Gastrocnemius medialis (tissue), 4 donors: ENCODE measurements at places on chromosomes 1 and 21. TPM values are rescaled to one million over a fixed set of nuclear protein-coding genes. Genes with fewer than 3 reads are reported as not detected.

Gene GBP7
- not detected for total RNA-seq

- no peaks in the 10 kb centered on the region for H3K36me3 ChIP-seq
- peaks cover 2% of the 10 kb centered on the region for H3K4me1 ChIP-seq
- H3K27me3 ChIP-seq, result no peaks in the 10 kb centered on the region
Observed at GRCh38 chr1:12415038-12415466, 185.2 kb downstream of the VPS13D start.

- H3K4me3 ChIP-seq, result no peak overlapping the region
- H3K27ac ChIP-seq, result no peak overlapping the region
- H3K4me1 ChIP-seq, result no peaks in the 10 kb centered on the region
- no peak for DNase-seq
Observed at GRCh38 chr1:65952696-65953095, 160.0 kb downstream of the PDE4B start.

Gene CACNA1S
- 93.5 TPM for total RNA-seq

Gene APOBEC4
- not detected for total RNA-seq

GRCh38 chr1:11285883-11286734 lies 13.1 kb downstream of the UBIAD1 start:
- no peak for DNase-seq
- no peak overlapping the region for H3K27ac ChIP-seq
- H3K4me3 ChIP-seq, result no peak overlapping the region
- peaks cover 28% of the 10 kb centered on the region for H3K4me1 ChIP-seq
- H3K27me3 ChIP-seq, result no peaks in the 10 kb centered on the region
- H3K36me3 ChIP-seq, result no peaks in the 10 kb centered on the region

- no peak for DNase-seq
- no peaks in the 10 kb centered on the region for H3K36me3 ChIP-seq
- no peaks in the 10 kb centered on the region for H3K27me3 ChIP-seq
Observed at GRCh38 chr1:79549201-79549600, 542.7 kb upstream of the ADGRL4 start.

- H3K4me1 ChIP-seq, result no peaks in the 10 kb centered on the region
- no peak for DNase-seq
- H3K27ac ChIP-seq, result peak overlapping the region; percentile 10
Observed at GRCh38 chr1:220483700-220484099, 44.2 kb upstream of the MARK1 start.

Gene CHI3L2
- total RNA-seq, result 1.9 TPM

- no peaks in the 10 kb centered on the region for H3K27me3 ChIP-seq
- DNase-seq, result no peak
- no peaks in the 10 kb centered on the region for H3K36me3 ChIP-seq
- H3K27ac ChIP-seq, result no peak overlapping the region
Observed at GRCh38 chr1:111252786-111253185, 25.3 kb downstream of the CHI3L2 start.

DNA sequence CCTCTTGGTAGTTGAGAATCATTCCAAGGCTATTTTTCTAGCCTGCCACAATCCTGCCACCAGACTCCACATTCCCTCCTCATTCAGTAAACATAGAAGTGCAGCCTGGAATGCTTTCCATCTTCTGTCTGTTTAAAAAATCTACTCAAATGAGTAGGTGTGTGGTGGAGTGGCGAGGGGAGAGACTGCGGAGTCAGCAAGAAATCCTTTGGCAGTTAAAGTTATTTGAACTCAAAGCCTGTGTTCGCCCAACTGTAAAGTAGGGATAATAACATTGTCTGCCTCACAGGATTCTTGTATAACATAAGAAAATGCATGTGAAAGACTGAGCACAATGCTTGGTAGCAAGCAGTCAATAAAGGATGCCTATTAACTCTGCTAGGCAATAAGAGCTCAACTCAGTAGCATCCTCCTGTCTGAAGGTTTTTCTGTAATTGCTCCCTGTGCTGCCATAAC lies 22.2 kb upstream of the DPT start:
- no peaks in the 10 kb centered on the region for H3K36me3 ChIP-seq
- no peak overlapping the region for H3K27ac ChIP-seq
- H3K27me3 ChIP-seq, result no peaks in the 10 kb centered on the region

- no peak overlapping the region for H3K4me3 ChIP-seq
- H3K36me3 ChIP-seq, result no peaks in the 10 kb centered on the region
- H3K4me1 ChIP-seq, result no peaks in the 10 kb centered on the region
- no peak overlapping the region for H3K27ac ChIP-seq
- H3K27me3 ChIP-seq, result peaks cover 37% of the 10 kb centered on the region
Observed at GRCh38 chr1:22673486-22674409, 20.7 kb downstream of the C1QB start.

DNA sequence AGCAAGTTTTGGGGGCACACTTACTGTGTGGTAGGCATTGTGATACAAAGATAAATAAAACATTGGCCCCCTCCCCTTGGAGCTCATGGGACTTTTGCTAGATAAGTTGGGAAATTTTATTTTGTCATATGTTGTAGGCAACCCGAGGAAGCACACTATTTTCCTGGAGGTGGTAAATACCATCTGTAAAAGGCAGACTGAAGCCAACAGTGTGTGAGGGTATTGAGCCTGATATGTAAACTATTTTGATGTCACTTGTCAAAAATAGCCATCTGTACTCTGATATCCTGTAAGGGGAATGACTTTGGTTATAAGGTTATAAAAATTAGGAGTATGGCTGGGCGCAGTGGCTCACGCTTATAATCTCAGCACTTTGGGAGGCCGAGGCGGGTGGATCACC lies 30.6 kb downstream of the VANGL2 start:
- H3K36me3 ChIP-seq, result no peaks in the 10 kb centered on the region
- no peak overlapping the region for H3K27ac ChIP-seq
- no peaks in the 10 kb centered on the region for H3K4me1 ChIP-seq
- no peaks in the 10 kb centered on the region for H3K27me3 ChIP-seq

DNA sequence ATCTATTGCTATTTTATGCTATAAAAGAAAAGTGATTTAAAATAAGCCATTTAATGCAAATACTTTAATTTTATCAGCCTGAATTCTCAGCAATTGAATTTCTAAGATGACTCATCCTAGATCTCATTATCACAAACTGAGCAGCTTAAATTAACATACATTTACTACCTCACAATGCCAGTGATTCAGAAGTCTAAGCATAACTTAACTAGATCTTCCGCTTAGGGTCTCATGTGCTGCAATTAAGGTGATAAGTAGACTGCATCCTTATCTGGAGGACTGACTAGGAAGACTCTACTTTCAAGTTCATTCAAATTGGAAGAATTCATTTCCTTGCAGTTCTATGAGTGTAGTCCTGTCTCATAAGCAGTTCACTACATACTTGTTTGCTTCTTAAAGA lies 286.6 kb downstream of the COL11A1 start:
- no peaks in the 10 kb centered on the region for H3K36me3 ChIP-seq
- H3K4me1 ChIP-seq, result no peaks in the 10 kb centered on the region
- no peak overlapping the region for H3K27ac ChIP-seq
- H3K27me3 ChIP-seq, result no peaks in the 10 kb centered on the region
- no peak for DNase-seq

Gene DUSP23
- 47.0 TPM for total RNA-seq

- peaks cover 42% of the 10 kb centered on the region for H3K4me1 ChIP-seq
- H3K27ac ChIP-seq, result peak overlapping the region; percentile 35
- H3K36me3 ChIP-seq, result no peaks in the 10 kb centered on the region
- H3K27me3 ChIP-seq, result no peaks in the 10 kb centered on the region
Observed at GRCh38 chr21:33238146-33238545, 8.4 kb downstream of the IFNAR2 start.

DNA sequence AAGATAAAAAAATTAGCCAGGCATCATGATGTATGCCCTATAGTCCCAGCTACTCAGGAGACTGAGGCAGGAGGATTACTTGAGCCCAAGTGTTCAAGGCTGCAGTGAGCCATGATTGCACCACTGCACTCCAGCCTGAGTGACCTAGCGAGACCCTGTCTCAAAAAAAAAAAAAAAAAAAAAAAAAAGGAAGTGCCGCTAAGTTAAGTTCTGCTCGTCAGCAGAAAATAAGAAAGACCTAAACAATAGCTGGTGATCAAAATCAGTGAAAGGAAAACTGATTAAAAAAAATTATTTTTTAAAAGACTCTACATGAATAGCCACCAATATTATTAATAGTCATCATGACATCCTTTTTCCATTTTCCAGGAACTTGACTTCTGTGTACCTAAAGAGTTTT lies 44.2 kb upstream of the MTR start:
- H3K36me3 ChIP-seq, result peaks cover 84% of the 10 kb centered on the region
- no peaks in the 10 kb centered on the region for H3K4me1 ChIP-seq
- no peaks in the 10 kb centered on the region for H3K27me3 ChIP-seq
- H3K27ac ChIP-seq, result no peak overlapping the region
- no peak for DNase-seq
- no peak overlapping the region for H3K4me3 ChIP-seq

DNA sequence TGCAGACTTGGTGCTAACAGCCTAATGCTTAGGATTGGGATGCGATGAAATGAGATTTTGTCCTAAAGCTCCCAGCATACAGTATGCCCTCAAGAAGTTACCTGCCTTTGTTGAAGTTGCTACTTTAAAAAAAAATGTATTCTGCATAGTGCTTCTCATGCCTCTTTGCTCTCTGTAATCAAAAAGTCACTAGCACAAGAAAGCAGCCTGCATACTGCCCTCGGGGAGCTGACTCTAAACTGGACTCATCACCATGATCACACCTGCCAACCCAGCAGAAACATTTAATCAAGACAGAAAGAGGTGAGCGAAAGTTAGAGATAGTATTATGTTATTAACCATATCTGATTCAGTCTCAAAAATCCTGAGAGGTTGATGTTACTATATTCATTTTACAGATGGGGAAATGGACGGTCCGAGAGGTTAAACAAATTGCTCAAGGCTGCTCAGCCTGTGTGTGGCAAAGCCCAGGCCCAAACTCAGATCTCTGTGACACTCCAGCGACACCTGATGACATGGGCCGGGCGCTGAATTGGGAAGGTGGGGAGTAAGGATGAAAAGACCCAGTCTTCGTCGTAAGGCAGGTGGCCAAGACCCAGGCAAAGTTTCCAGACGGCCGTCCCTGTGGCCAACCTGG lies 1.1 kb downstream of the BATF3 start:
- H3K36me3 ChIP-seq, result no peaks in the 10 kb centered on the region
- peaks cover 28% of the 10 kb centered on the region for H3K4me1 ChIP-seq
- H3K27ac ChIP-seq, result no peak overlapping the region

DNA sequence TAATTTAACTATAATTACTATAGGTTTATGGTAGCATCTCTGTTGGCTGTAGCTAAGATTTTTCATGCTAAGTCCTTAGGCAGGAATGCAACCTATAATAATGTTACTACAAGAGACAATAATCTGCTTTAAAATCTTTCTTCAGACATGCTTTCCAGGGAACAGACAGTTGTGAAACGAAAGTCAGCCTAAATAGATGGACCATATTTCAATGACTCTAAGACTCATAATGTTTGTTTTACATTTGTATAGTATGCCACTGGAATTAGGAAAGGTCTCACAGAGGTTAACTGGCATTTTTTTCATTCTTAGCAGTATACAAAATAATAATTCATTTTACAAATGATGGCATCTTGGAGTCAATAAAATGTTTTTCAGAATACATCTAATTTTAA lies 8.1 kb downstream of the RERE start:
- no peaks in the 10 kb centered on the region for H3K36me3 ChIP-seq
- no peak for DNase-seq
- no peak overlapping the region for H3K4me3 ChIP-seq
- no peaks in the 10 kb centered on the region for H3K27me3 ChIP-seq
- H3K4me1 ChIP-seq, result peaks cover 24% of the 10 kb centered on the region
- no peak overlapping the region for H3K27ac ChIP-seq

Gene FAM167B
- 2.3 TPM for total RNA-seq

Gene FCRL6
- total RNA-seq, result not detected

GRCh38 chr1:64549464-64550239 lies 79.7 kb downstream of the CACHD1 start:
- no peak overlapping the region for H3K4me3 ChIP-seq
- H3K27me3 ChIP-seq, result no peaks in the 10 kb centered on the region
- H3K36me3 ChIP-seq, result no peaks in the 10 kb centered on the region

GRCh38 chr1:112904071-112904830 lies 51.7 kb downstream of the SLC16A1 start:
- H3K27me3 ChIP-seq, result no peaks in the 10 kb centered on the region
- no peaks in the 10 kb centered on the region for H3K4me1 ChIP-seq

DNA sequence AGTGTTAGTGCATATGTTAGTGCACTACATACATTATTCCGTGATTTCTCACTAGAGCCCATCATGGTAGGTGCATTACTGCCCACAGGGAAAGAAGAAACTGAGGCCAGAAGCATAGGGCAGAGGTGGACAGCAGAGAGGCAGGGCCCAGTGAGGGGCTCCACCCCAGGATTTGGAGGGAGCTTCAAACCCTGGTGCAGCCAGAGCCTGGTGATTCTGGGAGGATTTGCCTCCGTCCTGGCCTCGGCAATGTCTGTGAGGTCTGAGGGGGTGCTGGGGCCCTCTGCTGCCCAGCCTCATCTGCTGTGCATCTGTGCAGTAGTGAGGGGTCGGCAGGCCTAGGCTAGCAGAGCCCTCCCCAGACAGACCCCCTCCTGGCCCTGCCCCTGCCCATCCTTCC lies 22.8 kb downstream of the PPFIA4 start:
- no peak overlapping the region for H3K4me3 ChIP-seq
- DNase-seq, result no peak
- no peaks in the 10 kb centered on the region for H3K36me3 ChIP-seq
- peaks cover 9% of the 10 kb centered on the region for H3K4me1 ChIP-seq
- no peaks in the 10 kb centered on the region for H3K27me3 ChIP-seq
- no peak overlapping the region for H3K27ac ChIP-seq

- no peak overlapping the region for H3K27ac ChIP-seq
- no peak overlapping the region for H3K4me3 ChIP-seq
- H3K36me3 ChIP-seq, result no peaks in the 10 kb centered on the region
Observed at GRCh38 chr1:213977486-213977842, 10.3 kb upstream of the PROX1 start.

Gene AMPD1
- 43.5 TPM for total RNA-seq

DNA sequence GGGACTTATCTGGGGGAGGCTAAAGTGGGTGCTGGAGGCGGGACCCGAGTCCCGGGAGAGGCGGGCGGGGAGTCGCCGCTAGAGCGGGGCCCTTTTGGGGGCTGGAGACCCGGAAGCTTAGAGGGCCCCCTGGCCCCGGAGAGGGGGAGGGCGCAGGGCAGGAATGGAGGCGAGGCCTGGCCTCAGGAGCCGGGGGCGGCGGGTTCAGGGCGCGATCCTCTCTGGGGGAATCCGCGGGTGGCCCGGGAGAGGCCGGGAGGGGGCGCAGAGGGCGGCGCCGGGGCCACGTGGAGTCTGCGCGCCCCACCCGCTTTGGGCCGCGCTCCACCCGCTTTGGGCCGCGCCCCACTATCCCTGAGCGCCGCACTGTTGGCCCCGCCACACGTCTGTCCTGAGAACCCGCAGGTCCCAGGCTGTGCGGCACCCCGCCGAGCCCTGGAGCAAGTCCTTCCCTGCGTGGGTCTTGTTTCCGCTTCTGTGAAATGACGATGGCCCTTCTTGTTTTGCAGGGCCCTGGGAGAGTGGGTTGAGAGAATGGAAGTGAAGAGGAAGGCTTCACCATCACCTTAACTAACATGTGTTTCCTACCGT lies 84.4 kb downstream of the NKAIN1 start:
- peaks cover 4% of the 10 kb centered on the region for H3K4me1 ChIP-seq
- peak overlapping the region; percentile 70 for H3K4me3 ChIP-seq
- peaks cover 5% of the 10 kb centered on the region for H3K36me3 ChIP-seq
- peak; percentile 48 for DNase-seq
- no peaks in the 10 kb centered on the region for H3K27me3 ChIP-seq
- peak overlapping the region; percentile 81 for H3K27ac ChIP-seq

Gene POU2F1
- 3.8 TPM for total RNA-seq

GRCh38 chr1:6491081-6491449 lies 402 bp downstream of the PLEKHG5 start:
- H3K36me3 ChIP-seq, result no peaks in the 10 kb centered on the region
- H3K27ac ChIP-seq, result peak overlapping the region; percentile 39
- H3K4me1 ChIP-seq, result peaks cover 7% of the 10 kb centered on the region

- peaks cover 27% of the 10 kb centered on the region for H3K4me1 ChIP-seq
- H3K27me3 ChIP-seq, result no peaks in the 10 kb centered on the region
- DNase-seq, result no peak
- H3K27ac ChIP-seq, result no peak overlapping the region
Observed at GRCh38 chr1:117113199-117113598, 8.3 kb downstream of the TRIM45 start.

Gene CRYBG2
- not detected for total RNA-seq

Gene NCAM2
- 0.61 TPM for total RNA-seq
